ENCODE measurements at places on chromosomes 4 and X. TPM values are rescaled to one million over a fixed set of nuclear protein-coding genes. Genes with fewer than 3 reads are reported as not detected.

SERPINA7 gene
- not detected for polyA plus RNA-seq

SPANXN3 gene
- polyA plus RNA-seq: not detected

PAGE5 gene
- not detected for polyA plus RNA-seq

IL2RG gene
- 2.4 TPM for polyA plus RNA-seq

PDLIM3 gene
- polyA plus RNA-seq: 498 TPM

SYP gene
- polyA plus RNA-seq: 1.3 TPM

SMIM31 gene
- polyA plus RNA-seq: not detected

FGG gene
- not detected for polyA plus RNA-seq

IL15 gene
- 13.9 TPM for polyA plus RNA-seq

MAGEA1 gene
- not detected for polyA plus RNA-seq

CT45A3 gene
- polyA plus RNA-seq: 0.44 TPM

RAB40A gene
- polyA plus RNA-seq: 1.5 TPM

LRRC66 gene
- 1.8 TPM for polyA plus RNA-seq

CLNK gene
- polyA plus RNA-seq: 0.22 TPM

ETDA gene
- not detected for polyA plus RNA-seq

CPEB2 gene
- polyA plus RNA-seq: 7.5 TPM

BBS12 gene
- polyA plus RNA-seq: 4.8 TPM

USP17L19 gene
- not detected for polyA plus RNA-seq

NIPAL1 gene
- 4.5 TPM for polyA plus RNA-seq

AWAT2 gene
- polyA plus RNA-seq: not detected

SPANXD gene
- not detected for polyA plus RNA-seq

UGT2B17 gene
- polyA plus RNA-seq: not detected

TSC22D3 gene
- polyA plus RNA-seq: 78.8 TPM

CXCL6 gene
- not detected for polyA plus RNA-seq

STK26 gene
- 69.3 TPM for polyA plus RNA-seq

APELA gene
- polyA plus RNA-seq: 0.40 TPM
